Tongue (tissue), 3 donors: ENCODE measurements at places on chromosomes 5 and 9.

GRCh38 chr5:136113606-136114005, 19.0 kb upstream of the SMAD5 start:
- DNase-seq, result no peak

DNA sequence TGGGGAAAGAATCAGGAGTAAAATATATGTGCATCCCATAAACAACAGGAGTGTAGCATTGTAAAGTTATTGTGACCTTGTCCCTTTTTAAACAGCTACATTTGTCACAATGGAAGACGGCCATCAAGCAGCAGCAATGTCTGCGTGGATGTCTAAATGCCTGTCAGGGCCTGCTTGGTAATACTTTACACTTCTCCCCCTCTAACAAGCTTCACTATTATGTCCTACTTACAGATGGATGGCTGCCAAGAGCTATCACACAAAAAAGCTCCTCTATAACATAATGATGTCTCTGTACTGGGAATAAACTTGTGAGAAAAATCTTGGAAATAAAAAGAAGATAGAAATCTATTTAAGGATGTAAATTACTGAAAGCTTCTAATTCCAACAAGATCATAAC, 213.0 kb downstream of the FBXL17 start:
- peak; percentile 48 for DNase-seq

- DNase-seq, result no peak
These were observed 81.1 kb downstream of the BOD1 start for GRCh38 chr5:173535166-173535975.

- no peak for DNase-seq
These were observed 14.6 kb downstream of the ENTREP1 start for GRCh38 chr9:69339620-69340019.

- no peak for DNase-seq
These were observed 31.5 kb downstream of the SLC44A1 start for GRCh38 chr9:105275938-105276337.

DNA sequence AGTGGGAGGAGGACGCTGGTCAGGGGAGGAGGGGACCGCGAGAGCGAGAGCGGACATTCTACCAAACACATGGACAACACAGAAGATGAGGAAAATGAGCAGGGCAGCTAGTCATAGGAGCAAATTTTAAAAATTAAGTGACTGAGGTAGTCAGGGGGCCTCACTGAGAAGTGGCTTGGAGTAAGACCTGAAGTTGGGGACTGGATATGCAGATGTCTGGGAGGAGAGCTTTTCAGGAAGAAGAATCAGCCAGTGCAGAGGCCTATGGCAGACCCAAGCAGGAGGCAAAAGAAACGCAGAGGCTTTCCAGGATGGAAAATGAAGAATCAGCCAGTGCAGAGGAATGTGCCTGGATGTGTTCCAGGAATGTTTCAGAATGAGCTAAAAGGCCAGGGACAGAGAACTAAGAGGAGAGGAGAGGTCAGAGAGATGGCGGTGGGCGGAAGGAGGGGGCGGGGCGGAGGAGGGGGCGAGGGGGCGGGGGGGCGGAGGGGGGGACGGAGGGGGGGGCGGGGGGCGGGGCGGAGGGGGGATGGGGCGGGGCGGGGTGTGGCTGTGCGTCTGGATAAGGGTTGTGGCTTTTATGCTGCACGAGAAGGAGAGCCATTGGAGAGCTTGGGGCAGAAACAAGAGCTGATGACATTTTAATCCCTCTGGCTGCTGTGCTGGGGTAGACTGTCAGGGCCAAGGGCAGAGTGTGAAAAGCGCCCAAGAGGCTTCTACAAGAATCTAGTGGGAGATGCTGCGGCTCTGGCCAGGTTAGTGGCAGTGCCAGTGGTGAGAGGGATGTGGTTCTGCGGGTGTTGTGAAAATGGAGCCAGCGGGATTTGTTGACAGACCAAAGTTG, 129.6 kb downstream of the KCNIP1 start:
- DNase-seq, result peak; percentile 90

DNA sequence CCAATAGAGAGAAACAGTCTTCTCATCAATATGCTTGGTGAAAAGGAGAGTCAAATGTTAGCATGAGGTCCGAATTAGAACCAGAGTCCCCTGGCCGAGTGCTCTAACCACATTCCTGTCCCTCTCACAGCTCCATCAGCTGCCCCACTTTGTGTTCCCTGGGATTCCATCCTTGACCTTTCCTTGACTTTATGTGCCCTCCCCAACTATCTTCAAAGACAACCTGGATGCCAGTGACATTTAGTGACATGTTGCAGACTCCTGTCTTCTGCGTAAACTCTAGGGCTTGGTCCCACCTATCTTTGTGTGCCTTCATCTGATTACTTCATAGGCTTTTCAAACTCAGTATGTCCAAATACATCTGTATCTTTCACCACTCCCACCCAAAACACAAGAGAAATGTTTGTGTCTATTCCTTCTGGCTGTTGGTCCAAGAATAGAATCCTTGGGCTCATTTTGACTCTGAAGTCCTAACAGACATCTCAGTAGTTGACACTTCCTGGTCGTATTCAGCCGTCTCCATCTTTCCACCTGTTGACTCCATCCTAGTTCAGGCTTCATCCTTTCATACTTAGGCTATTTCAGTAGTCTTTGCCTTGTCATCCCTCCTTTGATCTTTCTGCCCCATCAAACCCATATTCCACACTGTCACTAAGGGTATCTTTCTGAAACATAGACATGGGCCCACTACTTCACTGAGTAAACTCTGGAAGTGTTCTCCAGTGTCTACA, 101.4 kb upstream of the CD180 start:
- no peak for DNase-seq

DNA sequence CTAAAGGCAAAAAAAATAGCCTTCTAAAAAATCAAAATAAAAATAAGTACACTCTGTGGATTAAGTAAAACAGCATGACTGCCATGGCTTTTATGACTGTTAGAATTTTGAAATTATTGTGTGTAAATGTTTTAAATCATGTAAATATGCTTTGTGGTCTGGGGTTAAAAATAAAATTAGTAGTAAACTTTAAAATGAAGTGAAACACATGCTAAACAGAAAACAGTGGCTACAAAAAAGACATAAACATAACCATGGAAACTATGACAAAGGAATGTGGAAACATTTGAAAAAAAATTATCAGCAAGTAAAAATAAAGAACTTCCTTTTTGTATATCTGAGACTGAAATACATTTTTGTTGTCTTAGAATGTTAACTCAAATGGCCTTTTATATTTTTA, 134.5 kb upstream of the SPEF2 start:
- DNase-seq, result peak; percentile 36

DNA sequence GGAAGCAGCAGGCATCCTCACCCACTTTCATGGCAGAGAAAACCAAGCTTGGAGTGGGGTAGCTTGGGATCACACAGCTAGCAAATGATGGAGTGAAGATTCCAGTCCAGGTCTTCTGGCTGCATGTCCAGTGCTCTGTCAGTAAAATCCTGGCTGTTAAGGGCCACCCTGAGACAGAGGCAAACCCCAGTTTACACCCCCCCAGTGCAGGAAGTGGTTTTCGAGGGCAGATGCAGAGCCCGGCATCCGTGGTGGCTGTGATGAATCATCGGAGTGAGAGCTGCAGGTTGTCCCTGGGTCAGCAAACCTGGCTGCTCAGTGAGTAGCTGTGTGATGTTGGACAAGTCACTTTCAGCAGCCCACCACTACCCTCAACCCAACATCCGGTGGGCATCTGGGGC, 115.4 kb downstream of the RGS3 start:
- DNase-seq, result no peak

- DNase-seq, result no peak
These were observed 113.9 kb downstream of the DAB2IP start for GRCh38 chr9:121765021-121765950.

- no peak for DNase-seq
These were observed 248.8 kb downstream of the MCTP1 start for GRCh38 chr5:95035891-95036685.

DNA sequence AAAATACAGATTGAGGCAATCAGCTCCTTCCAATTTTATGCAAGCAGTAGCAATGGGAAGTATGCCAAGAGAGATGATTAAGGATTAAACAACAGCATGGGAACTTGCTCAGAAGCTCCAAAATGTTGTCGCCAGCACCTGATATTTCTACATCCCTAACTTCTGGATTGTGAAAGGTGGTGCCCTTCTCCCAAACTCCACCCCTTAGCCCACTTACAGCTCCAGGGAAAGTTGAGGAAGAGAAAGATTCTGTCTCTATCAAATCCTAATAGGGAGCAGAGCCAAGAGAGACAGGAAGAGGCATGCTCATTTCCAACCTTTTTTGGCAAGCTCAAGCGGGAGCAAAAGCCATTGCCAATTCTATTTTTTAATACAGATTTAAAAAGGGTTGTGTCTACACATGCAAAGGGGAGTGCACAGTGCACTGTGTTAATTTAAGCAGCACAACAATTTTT, 92.4 kb upstream of the NR3C1 start:
- peak; percentile 86 for DNase-seq

GRCh38 chr9:117323390-117323789, 91.5 kb downstream of the ASTN2 start:
- DNase-seq, result no peak

DNA sequence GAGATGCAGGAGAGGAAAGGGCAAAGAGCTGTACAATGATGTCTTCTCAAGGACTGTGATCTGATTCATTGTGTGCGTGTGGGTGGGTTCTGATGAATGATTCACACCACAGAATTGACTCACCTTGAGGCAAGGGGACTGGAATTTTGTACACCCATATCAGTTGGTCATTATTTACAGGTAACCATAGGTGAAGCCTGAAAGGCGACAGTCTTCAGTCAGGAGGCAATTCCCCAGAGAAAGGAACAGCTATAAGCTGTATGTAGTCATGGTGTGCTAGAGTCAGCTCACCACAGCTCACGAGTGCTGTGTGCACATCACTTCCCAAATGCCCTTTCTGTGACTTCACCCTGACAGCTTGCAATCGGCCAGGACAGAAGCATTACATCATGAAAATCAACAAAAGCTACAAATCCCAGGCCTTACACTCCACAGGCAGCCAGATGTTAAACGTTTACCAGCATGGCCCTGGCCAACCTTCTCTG, 87.6 kb upstream of the RPS23 start:
- no peak for DNase-seq

DNA sequence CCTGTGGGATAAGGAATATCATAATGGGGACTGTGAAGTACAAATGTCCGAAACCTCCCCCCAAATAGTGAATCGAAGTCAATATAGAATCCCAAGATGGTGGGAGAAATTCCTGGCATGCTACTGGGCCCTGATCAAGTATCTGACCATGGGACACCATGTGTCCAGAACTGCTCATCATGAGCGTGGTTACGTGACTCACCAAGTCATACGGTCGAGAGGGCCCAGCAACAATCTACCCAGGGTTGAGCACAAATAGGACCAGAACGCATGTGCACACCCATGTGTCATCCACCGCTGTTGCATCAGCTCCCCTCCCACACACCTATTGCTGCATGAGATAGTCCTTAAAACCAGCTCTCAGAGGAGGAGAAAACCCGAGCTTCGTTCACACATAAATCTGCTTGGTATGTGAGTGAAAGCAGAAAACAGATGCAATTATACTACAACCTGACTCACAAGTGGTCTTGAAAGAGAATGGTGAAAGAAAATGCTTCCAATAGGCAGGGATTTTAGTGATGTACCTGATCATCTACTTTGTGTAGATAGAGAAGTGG, 353.2 kb downstream of the CWC27 start:
- no peak for DNase-seq

DNA sequence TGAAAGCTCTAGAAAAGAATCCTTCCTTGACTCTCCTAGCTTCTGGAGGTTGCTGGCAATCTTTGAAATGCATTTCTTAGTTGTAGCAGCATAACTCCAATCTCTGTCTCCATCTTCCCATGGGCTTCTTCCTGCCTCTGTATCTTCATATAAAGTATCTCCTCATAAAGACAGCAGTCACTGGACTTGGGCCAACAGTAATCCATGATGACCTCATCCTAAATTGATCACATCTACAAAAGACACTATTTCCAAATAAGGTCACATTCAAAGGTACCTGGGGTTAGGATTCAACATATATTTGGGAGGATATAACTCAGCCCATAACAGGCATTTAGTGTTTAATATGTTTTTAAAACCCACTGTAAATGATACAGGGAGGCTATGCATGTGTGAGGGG, 123.3 kb downstream of the MLLT3 start:
- no peak for DNase-seq

- no peak for DNase-seq
These were observed 149.7 kb upstream of the RASGRF2 start for GRCh38 chr5:80810425-80810824.

DNA sequence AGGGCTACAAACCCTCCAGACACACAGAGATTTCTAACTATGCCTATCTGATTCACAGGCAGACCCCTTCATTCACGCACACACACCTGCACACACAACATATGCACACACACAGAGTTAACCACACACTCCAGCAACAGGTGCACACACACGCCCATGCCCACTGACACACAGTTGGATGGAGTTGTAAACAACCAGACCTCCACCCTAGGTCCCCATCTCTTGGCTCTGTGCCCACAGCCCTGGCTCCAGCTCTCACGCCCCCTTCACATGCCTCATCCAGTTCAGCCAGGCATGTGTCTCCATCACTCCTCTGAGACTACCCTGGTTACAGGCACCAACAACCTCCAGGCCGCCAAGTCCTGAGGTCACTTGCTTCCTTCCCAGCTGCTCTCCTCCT, 61.1 kb downstream of the PSD2 start:
- peak; percentile 69 for DNase-seq

DNA sequence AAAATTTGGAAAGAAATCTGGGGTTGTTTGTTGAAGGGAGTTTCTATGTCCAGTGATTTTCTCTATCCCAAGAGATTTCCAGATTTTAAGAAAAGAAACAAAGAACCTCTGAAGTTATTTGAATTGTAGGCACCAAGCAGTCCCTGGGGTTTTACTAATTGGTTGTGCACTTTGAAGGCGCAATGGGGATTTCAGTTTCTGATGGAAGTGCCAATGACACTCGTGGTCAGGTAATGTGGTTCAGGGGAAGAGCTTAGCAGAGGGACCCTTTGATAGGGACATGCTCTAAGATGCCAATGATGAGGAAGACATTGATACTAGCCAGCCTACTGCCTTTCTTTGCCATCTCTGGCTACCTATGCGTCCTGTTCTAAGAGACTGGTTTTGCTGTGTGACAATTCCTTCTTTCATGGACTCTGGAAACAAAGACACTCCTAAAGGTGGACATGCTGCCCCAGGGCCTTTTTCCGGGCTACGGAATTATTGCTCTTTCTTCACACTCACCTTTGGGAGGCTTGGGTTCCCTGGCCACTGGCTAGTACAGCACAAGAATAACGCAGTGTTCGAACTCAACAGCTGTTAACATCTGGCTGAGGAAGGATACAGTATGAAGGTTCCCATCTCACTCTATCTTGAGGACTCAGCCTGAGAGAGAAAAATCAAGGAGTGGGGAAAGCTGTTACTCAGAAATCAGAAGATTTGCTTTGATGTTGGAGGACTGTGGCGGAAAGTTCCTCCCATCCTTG, 6.9 kb upstream of the TRAF1 start:
- no peak for DNase-seq
